ENCODE measurements at places on chromosomes 2 and 18. TPM values are rescaled to one million over a fixed set of nuclear protein-coding genes. Genes with fewer than 3 reads are reported as not detected.

DNA sequence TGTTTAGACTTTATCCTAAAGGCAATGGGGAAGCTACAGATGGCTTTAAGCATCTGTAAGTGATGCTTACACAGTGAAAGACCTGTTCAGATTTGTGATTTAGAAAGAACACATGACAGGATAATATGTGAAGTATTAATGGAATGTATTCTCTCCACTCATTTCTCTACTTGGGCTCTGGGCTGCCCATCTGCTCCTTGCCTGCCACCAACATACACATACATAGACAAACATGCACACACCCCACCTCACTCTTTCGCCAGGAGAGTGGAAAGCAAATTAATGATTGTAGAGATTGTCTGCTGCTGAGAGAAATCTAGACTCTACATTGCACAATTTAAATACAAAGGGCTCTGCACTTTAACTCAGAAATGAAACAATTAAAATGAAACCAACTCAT lies 61.0 kb upstream of the NFE2L2 start:
- peak; percentile 89 for DNase-seq

GRCh38 chr2:190270298-190270697 lies 49.3 kb downstream of the HIBCH start:
- peak; percentile 53 for DNase-seq

- DNase-seq, result no peak
Measured at GRCh38 chr2:240648155-240648649, 22.9 kb downstream of the GPR35 start.

GRCh38 chr2:174122185-174122584 lies 126.1 kb downstream of the OLA1 start:
- peak; percentile 44 for DNase-seq

DNA sequence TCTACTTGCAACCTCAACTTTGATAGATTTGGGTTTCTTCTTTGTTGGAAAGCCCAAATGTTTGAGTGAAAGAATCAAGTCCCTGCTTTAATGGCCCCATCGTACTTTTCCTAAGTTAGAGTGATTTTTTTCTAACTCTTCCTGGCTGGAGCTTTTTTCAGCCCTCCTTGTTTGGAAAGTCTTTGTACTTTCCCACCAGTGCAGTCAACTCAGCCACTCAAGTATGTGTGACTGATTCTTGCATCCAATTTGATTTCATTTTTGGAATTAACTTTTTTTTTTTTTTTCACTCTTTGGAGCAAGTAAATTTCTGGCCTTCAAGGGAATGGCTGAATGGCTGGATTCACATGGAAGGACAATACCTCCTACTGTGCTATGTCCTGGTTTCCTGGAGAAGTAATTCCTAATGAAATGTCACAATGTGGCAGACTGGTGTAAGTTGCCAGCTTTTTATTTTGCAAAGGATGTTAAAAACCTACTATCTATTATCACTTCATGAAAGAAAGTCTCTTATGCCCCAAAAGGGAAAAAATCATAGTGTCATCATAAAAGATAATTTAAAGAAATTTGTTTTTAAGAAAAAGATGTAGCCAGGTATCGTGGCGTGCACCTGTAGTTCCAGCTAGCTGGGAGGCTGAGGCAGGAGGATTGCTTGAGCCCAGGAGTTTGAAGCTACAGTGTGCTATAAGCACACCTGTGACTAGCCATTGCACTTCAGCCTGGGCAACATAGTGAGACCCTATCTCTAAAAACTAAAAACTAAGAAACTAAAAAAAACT lies 76.0 kb upstream of the ZFP36L2 start:
- no peak for DNase-seq

- no peak for DNase-seq
Measured at GRCh38 chr2:41743324-41743723, 304.5 kb upstream of the PKDCC start.

DNA sequence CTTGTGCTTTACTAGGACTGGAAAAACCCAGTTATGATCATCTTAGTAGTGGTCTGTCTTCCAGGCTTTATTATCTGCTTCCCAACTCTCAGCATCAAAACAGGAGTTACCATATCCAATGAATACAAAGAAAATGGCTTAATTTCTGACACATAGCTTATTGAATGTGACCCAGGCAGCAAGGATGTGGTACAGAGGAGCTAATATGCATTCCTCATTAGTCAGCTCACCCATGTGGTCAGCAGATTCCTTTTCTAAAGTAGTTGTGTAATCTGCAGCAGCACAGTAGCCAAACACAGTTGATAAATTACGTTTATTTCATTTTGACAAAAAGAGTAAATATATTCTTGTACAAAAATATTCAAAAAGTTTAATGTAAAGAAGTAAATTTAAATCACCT lies 43.6 kb downstream of the TSPYL6 start:
- peak; percentile 89 for DNase-seq

GRCh38 chr2:161369311-161369710 lies 46.8 kb upstream of the TBR1 start:
- no peak for DNase-seq

DNA sequence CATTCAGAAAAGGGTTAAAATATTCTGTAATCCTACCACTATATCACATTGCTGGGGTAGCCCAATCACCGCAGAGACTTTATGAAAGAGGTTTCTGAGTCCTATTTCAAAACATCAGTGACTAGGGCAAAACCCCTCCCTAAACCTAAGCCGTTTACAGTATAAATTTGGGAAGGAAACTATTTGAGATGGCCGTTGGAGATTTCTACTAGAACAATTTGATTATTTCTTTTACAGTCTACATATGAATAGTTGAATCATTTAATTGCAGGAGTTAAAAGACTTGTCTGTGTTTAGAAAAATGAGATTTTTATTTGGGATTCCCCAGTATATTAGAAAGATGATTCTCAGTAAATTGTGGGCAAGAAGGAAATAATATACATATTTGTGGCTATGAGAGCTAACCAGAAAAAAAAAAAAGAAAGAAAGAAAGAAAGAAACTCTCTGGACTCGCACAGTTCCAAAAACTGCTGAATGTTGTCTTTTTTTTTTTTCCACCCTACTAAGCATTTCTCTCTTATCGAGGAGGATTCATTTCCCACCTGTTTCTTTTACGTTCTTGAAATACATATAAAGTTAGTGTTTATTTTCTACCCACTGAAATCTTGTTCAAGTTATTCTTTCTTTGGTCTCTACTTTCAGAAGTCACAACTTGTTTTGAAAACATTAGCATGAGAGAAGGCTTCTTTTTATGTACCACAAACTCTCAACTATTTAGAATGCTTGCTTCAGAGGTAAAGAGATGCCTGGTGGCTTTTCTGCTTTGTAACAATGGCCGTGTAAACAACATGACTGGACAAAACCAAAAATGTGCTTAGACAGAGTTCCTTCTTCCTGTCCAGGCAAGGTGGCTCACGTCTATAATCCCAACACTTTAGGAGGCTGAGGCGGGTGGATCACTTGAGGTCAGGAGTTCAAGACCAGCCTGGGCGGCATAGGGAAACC lies 65.9 kb downstream of the BCL2 start:
- DNase-seq, result peak; percentile 71

- DNase-seq, result no peak
Measured at GRCh38 chr2:96491860-96492497, 13.2 kb downstream of the NEURL3 start.

GRCh38 chr2:108858894-108859293 lies 72.3 kb downstream of the CCDC138 start:
- peak; percentile 61 for DNase-seq

- peak; percentile 16 for DNase-seq
Measured at GRCh38 chr2:46615986-46616485, 136.7 kb downstream of the TMEM247 start.

GRCh38 chr18:22114526-22115321 lies 54.7 kb upstream of the GATA6 start:
- DNase-seq, result peak; percentile 23

DNA sequence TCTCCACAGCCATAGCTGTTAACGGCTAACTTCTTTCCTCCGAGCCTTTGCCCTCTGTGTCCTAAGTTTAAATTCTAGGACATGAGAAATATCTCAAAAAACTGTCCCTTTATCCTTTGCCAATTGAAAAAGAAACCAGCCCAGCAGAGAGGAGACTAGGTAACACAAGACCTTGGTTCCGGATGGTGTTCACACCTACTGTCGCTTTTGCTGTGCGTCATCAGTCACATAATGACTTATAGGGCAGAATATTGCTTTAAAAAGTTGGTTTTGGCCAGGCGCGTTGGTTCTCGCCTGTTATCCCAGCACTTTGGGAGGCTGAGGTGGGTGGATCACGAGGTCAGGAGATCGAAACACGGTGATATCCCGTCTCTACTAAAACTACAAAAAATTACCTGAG lies 66.2 kb downstream of the SP3 start:
- no peak for DNase-seq

DNA sequence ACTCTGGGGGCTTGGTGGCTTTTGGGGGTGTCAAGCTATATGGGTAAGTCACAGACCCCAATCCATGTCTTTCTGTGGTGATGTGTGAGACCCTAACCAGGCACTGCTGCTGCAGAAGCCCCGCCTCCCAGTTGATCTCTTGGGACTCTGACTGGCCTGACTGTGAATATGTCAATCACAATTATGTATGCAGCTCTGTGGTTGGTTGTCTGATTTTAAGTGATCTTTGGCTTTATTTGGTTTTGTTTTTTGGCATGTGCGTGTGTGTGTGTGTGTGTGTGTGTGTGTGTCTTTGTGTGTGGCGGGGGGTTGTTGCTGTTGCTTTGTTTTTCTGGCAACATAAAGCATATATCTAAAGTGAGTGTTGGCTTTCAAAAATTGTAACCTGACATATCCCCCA lies 78.5 kb upstream of the GLS start:
- DNase-seq, result no peak

DNA sequence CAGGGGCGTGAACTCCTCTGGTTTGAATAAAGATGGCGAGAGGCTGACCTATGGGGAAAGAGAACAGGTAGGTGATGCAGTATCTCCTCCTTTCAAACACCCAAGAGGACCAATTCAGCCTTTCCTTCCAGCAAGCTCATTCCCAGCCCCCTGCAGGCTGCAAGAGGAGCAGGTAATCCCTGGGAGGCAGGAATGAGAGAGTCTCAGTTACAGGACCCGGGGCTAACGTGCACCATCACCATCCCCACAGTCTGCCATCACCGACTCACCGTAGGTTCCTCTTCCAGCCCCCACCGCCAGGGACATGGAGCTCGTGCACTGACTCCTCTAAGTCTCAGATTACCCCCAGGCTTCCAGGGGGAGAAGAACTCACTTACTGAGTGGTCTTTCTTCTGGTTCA lies 26.7 kb downstream of the XDH start:
- no peak for DNase-seq

DNA sequence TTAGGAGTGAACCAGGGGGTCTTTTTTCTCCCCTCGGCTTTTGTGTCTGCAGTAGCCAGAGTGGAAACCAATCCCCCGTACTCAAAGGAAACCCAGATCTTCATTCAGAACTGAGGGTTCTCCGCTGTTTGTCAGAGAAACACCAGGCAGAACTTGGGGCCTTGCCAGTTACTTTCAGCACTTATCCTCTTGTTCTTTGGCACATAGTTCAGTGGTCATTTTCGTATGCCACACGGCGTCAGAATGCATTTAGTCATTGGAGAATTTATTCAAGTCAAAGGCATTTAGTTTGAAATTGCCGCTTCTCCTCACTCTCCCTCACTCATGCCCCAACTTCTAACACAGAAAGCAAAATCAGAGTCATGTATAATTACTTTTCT lies 102.9 kb downstream of the CABLES1 start:
- DNase-seq, result peak; percentile 62

DNA sequence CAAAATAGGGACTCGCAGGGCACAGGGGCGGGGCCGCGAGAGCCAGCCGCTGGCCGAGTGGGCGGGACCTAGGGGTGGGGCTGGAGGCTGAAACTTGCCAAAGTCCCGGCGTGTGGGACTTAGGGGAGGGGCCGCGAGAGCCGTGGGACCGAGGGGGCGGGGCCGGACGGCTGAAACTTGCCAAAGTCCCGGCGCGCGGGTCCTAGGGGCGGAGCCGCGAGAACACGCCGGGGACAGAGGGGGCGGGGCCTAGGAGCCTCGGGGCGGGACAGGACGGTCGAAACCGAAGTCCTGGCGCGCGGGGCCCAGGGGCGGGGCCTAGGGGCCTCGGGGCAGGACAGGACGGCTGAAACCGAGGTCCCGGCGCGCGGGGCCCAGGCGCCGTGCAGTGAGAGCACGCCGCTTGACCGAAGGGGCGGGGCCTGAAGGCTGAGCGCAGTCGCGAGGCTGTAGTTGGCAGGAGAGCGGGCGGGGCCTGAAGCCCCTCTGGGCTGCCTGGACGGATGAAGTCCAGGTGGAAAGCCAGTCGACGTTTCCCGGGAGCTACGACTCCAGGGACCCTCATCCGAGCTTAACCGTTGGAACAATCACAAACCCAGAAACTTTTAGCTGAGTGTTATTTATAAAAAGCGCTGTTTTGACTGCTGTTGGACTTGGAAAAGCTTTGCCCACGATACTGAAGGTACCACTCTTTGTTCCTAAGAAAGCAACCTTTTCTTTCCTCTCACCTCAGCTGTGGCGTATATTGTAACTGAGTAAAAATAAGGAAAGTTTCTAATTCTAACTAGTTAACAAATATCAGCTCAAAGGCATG lies 475 bp upstream of the BARD1 start:
- peak; percentile 91 for DNase-seq

GRCh38 chr18:73653827-73654226 lies 493.8 kb downstream of the FBXO15 start:
- no peak for DNase-seq

DNA sequence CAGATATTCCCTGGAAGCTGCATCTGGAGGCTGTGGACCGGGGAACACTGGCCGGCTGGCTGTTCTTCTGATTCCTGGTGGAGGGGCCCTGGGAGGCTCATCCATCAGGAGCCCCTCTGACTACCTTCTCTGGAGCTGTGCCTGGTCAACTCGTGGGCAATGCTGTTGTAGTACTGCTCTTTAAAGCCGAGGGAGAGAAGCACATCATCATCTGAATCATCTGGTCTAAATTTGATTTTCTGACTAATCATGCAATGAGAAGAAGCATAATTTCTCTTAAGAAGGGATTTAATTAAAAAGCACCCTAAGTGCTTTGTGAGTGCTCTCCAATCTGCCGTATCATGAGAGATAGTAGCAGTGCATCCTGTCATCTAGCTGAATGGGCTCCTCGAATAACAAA lies 229.5 kb downstream of the FHOD3 start:
- no peak for DNase-seq

DNA sequence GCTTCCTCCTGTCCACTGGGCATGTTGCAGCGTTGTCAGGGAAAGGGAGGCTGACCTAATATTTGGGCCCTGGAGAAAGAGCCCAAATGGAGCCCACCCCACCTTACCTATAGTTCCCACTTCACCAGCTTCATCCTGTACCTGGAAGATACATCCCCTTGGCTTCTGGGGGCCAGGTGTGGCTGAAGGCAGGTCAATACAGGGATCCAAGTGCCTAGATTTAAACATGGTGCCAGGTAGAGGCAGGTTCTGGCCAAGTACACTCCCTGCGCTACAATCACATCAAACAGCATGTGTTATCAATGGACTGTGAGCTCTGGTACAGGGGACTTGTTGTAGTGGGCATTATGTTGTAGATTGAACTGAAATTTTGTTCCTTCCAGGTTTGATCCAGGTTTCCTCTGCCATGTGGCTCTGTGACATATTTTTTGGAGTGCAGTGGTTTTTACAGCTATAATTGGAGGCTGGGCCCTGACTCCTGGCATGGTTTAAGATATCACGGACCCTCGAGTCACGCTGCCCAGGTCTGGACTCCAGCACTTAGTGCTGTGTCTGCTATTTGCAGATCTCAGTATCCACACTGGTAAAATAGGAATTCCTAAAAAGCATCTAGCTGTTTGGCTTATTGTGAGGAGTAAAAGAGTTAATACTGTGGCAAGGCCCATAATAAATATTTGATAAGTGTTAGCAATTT lies 23.8 kb downstream of the MYCN start:
- no peak for DNase-seq

SMYD1 gene
- not detected for total RNA-seq

RAB11FIP5 gene
- 21.9 TPM for total RNA-seq

RAD51AP2 gene
- total RNA-seq, result 0.13 TPM

ACTR1B gene
- 52.9 TPM for total RNA-seq

IL1RL1 gene
- 65.8 TPM for total RNA-seq

BOLL gene
- not detected for total RNA-seq
